ENCODE measurements at places on chromosomes 1 and 21.

- no peak for DNase-seq
Measured at GRCh38 chr1:119914071-119914470, 17.8 kb upstream of the ADAM30 start.

- no peak for DNase-seq
Measured at GRCh38 chr1:26583646-26584485, 54.3 kb downstream of the RPS6KA1 start.

- DNase-seq: no peak
Measured at GRCh38 chr1:26410706-26411623, at the start of gene LIN28A. Gene LIN28A (plus strand): TSS chr1:26410817. CDS start chr1:26410892, 75 bp downstream.

GRCh38 chr1:224170343-224170742, 12.7 kb upstream of the DEGS1 start:
- no peak for DNase-seq

DNA sequence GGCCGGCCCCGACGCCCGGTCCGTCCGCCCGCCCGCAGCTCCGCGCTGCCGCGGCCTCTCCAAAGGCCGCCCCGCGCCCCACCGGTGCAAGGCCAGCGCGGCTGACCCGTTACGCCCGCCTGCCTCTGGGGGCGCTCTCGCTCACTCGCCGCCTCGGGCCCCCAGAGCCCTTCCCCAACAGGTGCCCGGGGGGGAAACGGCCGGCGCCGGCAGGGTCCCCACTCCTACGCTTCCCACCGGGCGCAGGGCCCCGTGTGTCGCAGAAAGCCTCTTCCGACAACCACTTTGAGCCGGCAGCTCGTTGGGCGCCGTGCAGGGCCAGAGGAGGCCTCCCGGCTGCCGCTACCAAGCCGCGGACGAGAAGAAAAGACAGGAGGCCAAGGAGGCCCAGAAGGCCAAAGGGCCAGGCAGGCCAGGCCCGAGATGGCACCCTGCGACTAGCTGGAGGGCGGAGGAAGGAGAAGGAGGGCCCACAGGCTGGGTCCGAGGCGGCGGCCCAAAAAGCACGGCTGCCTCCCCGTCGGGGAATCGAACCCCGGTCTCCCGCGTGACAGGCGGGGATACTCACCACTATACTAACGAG, 64.9 kb upstream of the FCGR2A start:
- DNase-seq: no peak

- no peak for DNase-seq
Measured at GRCh38 chr1:119003413-119004128, 15.4 kb upstream of the TBX15 start.

DNA sequence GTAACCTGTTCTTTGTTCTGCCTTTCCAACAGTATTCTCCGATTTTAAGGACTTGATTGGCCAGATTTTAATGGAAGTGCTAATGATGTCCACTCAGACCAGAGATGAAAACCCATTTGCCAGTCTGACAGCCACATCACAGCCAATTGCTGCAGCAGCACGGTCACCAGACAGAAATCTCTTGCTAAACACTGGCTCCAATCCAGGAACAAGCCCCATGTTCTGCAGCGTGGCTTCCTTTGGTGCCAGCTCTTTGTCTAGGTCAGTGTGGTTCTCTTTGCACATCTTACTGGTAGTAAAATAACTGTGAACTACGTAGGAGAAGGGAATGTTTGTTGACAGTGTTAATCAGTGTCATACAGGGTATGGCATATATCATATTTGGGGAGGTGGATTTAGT, 72.7 kb downstream of the UBE4B start:
- no peak for DNase-seq

- DNase-seq: no peak
Measured at GRCh38 chr1:35633547-35633946, 7.8 kb downstream of the PSMB2 start.

DNA sequence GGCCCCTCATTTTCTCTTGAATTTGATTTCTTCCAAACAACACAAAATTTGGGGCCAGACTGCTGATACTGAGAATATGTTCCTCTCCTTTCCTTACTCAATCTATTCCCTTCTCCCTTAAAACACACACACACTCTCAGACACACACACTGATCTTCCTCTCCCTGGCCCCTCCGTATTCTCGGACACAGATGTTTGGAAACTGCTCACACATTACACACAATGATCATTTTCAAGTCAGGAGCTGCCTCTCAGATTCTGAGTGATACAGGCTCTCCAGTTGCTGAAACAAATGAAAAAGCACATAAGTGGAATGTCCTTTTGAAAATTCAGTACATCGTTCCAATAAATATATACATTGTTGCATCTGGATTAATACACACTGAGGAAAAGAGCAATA, 161.3 kb downstream of the CLEC20A start:
- DNase-seq: no peak

DNA sequence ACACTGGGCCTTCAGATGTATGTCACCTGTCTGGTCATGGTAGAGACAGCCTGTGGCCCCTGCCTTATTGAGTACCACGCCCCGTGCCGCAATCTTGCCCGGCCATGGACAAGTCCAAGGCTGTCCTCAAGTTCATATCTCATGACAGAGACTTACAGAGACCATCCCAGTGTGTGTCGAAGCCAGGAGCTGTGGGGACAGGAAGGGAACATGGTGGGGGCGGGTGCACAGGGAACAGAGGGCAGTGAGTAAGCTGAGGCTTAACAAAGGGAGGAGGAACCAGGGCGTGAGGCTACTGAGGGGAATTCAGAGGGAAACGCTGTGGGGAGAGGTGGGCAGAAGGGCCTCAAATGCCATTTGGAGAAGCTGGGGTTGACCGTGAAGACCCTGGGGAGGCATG, 75.8 kb downstream of the ALPL start:
- no peak for DNase-seq

- DNase-seq: no peak
Measured at GRCh38 chr21:15801352-15801863, 71.6 kb downstream of the USP25 start.

DNA sequence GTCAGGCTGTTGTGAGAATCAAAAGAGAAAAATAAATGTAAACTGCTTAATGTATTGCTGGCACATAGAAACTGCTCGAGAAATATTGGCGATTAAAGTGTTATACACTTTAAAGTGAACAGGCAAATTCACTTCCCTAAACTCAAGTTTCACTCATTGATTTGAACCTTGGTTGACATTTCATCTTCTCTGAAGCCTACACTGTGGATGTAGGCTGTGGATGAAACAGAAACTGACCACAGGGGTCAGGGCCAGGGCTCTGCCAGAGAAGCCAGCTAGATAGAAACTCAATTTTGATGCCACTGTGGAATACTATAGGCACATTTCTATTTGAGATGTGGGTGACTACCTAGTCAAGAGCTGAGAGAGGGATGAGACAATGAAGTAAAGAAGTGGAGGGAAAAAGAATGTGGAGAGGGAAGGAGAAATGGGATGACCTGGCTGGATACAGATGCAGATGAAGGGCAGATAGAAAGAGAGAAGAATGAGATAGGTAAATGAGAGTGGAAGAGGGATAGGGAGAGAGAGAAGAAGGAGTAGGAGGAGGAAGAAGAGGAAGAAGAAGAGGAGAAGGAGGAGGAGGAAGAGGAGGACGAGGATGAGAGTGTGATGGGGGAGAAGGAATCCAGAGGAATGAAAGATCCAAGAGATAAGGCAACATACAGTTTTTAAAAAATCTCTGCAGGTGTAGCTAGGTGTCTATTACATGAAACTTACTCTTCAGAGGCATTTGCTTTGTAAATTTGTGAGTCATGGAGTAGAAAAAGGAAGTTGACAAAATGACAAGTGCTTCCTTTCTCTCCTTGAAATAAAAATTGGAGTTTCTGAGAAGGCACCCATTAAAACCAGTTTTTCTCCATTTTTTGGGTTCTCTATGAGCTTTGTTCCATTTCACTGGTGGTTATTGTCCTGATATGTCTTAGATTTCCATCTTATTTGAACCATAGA, 17.4 kb upstream of the CD1D start:
- DNase-seq: no peak

DNA sequence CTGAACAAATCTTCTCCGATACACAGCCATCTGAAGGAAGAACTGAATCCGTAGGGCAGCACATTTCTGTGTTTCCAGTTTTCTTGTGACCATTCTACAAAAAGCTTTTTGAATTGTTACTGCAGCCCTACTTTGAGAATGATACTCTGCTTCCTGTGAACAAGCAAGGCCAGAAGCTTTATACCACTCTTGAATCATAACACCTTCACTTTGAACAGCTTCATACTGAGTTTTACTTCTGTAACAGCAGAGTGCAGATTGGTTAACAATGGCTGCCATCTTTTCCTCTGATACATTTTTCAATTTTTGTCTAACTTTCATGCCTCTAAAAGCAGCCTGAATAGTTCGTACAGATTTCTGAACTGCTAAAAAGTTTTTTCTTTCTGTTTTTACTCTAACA, 33.6 kb upstream of the F13B start:
- DNase-seq: no peak

Measured in RWPE2 (cell line).